D721Med (cell line): ENCODE measurements at places on chromosomes 3 and 15.

DNA sequence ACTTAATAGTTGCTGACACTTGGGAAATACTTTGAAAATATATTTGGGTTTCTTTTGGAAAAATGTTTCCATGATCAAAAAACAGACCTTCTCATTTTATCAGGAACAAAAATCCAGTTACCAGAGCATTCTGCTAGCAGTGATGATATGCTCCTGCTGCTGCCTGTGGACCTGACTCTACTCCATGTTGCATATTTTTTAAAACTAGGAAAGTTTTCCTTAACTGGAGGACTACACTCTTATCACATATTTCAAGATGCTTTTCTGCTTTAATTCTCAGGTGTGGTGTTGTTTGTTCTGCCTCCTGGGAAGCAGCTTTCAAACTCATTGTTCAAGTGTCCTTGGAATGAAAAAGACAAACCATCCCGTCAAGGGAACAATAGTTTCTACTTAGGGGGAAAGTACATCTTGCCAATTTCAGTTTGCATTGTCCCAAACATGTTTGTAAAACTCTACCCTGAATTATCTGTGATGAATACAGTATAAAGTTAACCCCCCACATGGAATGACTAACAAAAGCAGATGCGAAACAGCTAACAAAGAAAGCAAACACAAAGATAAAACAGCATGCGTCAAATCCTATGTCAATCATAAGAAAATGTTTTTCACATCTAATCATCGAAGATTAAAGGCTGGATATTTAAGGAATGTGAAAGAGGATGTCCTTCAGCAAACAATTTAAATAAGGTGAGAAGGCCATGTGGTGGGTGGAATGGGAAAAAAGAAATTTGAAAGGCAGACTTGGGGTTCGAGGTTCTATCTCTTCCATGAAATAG is 40.1 kb upstream of the PSMD6 start:
- DNase-seq = no peak

DNA sequence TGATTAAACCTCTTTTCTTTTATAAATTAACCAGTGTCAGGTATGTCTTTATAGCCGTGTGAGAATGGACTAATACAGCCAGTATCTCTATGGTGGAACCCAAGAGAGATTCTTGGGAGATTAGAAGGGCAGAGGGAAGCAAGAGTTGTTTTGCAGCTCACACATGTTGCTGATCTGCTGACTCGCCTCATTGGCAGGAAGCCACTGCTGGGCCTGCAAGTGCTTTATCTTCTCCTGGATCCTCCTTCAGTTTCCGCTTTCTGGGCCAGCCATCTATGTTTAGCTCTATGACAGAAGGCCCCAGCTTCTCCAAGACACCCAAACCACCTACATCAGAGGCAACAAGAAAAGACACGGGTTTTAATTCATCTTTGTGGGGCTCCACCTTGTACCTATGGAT is 23.4 kb upstream of the GALNT15 start:
- no peak for DNase-seq

DNA sequence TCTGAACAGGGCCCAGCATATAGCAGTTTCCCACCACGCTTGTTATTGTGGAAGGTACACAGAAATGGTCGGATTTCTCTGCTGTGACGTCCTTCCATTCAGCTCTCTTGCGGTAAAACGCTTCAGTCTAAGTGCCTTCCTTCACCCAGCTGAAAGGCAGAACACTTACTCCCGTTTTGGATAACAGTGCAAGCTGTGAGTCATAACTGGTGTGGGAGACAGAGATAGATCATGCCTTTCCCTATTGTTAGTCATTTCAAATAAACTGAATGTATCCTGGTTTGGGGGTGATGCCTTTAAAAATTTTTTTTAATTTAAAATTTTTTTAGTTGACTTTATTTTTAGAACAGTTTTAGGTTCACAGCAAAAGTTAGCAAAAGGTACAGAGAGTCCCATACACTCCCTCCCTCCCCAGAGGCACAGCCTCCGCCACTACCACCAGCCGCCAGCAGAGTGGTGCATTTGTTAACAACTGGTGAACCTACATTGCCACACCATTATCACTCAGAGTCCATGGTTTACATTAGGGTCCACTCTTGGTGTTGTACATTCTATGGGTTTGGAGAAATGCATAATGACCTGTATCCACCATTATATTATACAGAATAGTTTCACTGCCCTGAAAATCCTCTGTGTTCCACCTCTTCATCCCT is 94.9 kb upstream of the NSMCE3 start:
- no peak for DNase-seq

GRCh38 chr15:79190093-79190492 is 92.4 kb upstream of the ANKRD34C start:
- no peak for DNase-seq

DNA sequence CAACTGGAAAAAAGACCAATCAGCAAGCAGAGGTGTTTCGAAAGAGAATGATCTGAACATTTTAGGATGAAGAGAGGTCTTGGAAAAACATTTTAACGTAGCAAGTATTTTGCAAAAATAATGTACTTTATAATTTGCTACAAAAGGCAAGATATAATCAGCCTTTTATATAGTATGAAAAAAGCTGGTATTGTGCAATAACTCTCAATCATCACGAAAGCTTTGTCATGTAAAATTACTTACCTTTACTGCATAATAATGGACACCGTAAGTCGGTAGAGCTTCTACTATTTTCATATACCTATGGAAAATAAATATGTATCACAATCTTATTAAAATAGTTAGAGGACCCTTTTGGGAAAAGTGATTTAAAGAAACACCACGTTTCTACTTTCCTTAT is 95.7 kb upstream of the LMOD3 start:
- no peak for DNase-seq

DNA sequence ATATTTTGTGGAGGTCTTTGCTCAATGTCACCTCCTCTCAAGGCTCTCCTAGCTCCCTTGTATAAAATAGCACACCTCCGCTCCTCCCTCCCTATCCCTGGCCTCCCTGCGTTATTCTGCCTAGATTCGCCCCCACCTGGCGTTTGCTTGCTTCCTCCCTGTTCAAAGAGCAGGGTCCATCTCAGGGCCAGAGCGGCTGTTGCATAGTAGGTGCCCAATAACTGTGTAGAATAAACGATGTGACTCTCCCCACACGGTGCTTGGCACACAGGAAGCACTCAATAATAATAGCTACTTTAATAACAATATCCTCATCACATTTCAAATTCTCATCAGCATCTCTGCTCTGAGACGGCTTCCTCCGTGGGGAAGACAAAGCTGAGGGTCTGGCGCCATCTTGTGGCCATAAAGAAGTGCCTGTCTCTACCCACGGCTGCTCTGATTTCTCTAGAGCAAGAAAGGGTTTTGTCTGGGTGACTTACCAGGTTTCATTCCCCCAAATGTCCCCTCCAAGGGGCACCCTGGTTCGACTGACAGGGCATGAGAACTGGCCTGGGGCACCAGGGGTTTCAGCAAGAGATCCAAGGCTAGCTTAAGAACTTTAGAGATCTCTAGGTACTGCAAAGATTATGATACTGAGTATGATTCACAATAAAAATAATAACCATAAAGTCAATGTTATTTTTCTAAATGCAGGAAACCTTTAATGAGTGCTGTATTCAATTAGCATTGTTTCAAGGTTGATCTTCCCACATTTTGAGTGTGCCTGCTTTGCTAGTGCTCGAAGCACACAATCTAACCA is 16.1 kb downstream of the CD276 start:
- peak; percentile 55 for DNase-seq

DNA sequence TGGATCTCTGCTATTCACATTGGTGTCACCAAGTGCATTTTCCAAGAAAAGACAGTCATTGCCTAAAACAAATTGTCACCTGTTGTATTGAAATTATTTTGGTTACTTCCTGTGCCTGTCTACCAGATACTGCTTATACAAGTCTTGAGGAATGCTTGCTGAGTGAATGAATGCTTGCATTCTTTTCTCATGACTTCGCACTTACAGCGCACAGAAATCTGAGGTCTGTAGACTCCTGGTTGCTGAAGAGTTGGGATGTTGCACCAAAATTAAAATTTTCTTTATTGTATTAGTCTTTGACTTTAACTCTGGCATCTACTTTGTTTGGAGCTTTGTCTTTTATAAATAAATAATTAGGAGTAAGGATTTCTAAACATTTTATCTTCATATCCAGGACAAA is 28.4 kb downstream of the SH3GL3 start:
- no peak for DNase-seq

GRCh38 chr3:50293079-50293801 is 1.0 kb upstream of the IFRD2 start:
- DNase-seq = no peak

GRCh38 chr3:37993820-37994638 is 3.4 kb downstream of the VILL start:
- no peak for DNase-seq

DNA sequence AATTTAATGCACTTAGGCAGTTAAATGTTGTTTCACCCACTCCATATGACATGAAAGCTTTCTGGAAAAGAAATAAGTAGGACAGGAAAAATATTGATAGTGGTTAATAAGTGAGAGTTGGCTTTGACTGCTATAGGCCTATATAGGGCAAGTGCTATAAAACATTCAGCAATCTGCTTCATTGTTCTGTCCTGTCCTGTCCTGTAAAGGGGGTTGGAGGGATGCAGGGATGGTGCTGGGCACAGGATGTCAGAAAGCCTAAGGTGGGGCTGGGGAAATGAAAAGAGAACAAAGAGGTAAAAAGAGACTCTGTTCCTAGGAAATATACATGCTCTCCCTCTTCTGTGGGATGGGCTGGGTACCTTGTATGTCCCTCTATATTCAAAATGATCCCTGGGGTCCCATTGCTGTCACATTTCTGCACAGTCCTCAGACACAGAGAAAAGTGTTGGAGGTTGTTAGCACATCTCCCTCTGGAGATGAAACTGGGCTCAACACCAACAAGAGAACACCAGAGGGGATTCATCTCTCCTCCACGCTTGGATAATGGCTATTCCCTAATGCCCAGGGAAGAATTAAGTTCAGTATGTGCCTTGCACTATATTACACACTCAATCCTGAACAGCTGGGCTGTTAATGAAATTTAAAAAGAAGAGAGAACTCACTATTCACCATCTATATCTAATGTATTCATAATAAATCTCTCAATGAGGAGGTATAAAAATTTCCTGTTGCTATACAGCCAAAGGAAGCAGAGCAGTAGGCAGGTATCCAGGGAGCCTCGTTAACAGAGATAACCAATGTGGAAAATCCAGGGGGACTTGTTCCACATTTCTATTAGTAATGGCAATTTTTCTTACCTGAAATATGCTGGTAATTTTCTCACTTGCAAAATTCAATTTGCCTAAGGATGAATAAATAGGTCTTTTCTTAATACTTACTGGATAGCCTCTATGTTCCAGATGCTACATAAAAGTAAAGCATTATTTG is 108.1 kb upstream of the ZBED2 start:
- DNase-seq = no peak

DNA sequence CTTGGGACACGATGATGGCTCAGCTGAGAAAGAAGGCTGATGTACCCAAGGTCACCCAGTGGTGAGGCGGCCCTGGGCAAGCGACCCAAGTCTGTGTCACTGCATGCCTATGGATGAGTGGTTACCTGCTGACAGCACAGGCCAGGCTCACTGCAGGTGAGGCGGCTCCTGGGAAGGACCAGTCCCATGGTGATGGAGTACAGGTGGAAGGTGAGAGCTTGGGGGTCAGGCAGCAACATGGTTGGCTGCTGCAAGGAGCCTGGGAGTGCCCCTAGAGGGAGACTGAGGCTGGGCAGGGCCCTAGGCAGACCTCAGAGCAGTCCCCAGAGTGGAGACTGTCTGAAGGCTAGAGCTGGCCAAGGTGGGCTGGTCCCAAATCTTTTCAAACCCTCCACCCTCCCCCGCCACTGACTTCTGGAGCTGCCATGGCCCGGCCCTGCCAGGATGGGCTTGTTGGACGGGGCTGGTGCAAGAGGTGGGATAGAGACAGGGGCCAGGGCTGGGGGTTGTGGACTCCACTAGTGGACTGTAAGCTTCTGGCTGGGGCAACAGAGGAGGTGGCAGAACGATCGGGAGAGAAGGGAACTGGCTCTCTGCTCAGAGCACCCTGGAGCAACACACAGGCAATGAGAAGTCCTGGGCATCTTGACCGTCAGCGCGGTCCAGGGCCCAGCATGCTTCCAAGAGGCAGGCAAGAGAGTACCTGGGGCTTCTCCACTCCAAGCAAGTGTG is 72.5 kb upstream of the SLC6A11 start:
- DNase-seq = no peak

- no peak for DNase-seq
Observed at GRCh38 chr3:11596387-11596786, 47.3 kb downstream of the VGLL4 start.

DNA sequence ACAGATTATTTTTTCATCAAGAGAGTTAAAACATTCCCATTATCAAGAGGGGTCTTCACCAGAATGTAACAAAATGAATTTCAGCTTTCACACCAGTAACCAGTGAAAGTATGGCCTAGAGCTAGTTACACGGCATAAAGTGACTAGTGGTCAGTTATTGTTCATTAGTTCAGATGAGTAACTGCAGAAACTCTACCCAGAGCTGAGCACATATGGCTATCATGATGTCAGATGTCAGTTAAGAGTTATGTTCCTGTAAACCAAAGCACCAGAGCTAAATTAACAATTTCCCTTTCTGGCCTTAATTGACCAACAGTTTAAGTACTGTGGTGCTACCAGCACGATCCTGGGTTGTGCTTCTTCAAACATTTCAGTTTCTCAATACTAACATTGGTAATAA is 6.6 kb upstream of the MRPS25 start:
- no peak for DNase-seq

GRCh38 chr3:2929574-2929973 is 180.6 kb downstream of the IL5RA start:
- no peak for DNase-seq

DNA sequence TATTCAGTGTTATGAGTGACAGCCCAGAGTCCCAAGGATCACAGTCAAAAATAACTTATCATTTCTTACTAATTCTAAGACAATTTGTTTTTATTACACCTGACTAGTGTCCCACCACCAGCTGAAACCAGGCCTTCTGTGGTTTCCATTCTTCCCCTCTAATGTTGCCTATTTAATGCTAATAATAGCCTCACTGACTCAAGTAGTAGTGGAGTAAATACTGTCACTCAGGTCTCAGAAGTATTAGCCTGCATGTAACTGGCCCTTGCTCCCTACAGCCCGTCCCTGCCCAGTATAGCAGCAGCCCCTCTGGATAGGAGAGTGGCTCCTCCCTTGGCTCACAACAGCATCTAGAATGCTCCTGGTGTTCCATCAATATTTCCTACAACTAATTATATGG is 665.5 kb downstream of the NTRK3 start:
- DNase-seq = no peak

DNA sequence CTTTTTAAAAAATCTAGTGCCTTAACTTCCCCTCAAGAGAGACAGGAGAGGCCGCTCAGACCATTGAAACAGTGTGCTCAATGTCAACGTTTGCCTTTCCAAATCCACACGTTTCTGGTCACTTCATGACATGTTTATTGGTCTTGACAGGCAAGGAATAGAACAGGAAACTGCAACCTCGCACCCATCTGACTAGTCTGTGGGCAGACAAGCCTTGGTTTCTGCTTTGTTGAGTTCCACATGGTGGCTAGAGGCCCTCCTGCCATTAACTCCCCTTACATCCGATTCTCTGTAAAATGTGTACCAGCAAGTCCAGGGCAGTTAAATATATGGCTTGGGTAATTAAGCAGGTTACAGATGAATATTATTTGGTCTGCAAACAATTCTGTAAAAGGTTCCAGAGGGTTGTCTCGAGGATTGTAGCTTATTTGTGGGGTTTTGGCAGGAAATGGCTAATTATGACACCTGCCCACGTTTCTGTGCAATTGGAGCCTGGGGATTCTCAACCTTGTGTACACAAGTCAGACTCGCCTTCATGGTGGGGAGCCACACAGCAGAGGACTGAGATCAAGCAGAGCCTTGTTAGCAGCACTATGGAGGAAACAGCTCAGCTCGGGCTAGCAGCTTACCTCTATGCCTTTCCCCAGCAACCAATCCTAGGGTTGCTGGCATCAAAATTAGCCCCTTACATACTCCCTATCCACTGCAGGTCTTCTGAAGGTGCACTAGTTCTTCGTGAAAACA is 317.5 kb upstream of the IGF1R start:
- DNase-seq = no peak
